Brain (organoid and tissue), 16 donors: ENCODE measurements at places on chromosomes 6 and 20.

DNA sequence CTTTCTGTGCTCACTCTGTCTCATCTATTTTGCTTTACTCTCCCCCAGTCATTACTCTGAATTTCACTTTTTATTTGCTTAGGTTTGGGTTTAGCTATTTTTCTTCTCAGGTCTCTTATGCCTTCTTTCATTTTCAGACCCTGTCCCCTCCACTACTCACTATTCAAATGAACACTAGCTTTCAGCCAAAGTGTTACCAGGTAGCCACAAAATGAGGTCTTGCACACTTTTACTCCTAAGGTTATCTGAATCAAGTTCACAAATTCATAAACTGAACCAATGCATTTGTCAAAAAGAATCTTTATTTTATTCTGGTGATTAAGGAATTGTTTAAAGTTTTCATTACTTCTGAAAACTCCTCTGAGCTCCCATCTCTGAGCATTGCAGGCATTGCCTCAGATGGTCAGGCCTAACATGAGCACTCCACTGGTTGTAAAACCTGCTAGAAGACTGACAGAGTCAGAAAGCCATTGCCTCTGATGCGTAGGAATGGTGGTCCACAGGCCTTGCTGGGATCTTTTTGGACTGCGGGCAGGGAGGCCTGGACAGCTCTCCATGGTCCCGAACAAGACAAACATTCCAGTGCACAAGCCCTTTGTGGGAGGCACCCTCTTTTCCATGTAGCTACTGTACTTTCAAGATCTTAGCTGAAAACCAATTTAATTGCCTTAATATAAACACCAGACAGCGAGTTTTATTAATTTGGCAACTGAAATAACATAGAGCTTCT lies 48.5 kb downstream of the FYN start:
- no peak for DNase-seq

DNA sequence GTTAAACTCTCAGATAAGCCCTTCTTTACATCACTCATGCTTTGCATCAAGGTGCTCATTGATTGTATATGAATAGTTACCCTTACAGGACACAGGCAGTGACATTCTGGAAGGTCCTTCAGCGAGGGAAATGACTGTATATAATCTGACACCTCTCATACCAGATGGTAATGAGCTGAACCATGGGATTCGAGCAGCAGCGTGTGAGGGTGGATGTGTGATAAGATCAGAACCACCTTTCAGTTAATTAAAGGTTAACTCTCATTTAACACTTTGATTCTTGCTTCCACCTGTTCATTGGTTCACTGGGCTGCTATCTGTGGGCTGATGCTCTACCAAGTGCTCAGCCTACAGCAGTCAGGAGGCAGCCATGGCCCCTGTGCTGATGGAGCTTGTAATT lies 24.2 kb downstream of the NEDD9 start:
- DNase-seq, result no peak

DNA sequence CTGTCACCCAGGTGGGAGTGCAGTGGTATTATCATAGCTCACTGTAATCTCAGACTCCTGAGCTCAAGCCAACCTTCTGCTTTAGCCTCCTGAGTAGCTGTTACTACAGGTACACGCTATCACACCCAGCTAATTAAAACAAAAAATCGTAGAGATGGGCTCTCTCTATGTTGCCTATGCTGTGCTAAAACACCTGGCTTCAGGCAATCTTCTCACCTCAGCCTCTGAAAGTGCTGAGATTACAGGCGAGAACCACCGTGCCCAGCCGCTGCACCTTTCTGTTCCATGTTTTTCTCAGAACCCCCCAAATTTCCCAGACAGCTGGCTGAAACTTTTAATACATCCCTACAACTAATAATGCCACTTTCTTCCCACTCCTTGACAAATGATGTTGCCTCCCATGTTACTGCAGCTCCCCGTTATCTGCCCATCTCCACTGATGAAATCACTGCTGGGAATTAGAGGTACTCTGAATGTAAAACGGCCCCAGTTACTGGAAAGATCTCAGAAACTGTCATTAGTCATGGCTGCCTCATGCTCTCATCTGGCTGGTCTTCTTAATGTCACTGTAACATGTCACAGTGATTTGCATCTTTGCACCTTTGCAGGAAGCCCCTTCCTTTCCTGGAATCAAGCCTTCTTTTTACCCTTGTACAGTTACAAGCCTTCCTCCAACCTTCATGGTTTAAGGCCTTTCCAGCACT lies 697.5 kb downstream of the PRKN start:
- DNase-seq, result no peak

GRCh38 chr6:138442663-138443062 lies 38.6 kb downstream of the HEBP2 start:
- DNase-seq, result no peak

DNA sequence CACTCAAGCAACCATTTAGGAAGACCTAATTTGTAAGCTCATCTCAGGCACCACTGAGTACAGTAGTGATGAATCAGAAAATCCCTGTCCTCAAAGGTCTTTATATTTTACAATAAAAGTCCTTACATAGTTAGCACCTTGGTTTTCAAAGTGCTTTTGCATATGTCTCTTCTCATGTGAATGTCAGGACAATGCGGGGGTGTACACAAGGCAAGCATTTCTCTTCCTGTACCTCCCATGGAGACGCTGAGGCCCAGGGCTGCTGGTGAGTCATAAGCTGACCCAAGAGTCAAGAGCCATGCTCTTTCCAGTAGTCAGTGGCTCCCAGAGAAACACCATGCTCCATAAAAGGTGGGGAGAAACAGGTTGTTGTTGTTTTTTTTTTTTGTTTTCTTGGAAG lies 174.0 kb downstream of the GJA10 start:
- no peak for DNase-seq
